ENCODE measurements at places on chromosomes 6 and 20.

DNA sequence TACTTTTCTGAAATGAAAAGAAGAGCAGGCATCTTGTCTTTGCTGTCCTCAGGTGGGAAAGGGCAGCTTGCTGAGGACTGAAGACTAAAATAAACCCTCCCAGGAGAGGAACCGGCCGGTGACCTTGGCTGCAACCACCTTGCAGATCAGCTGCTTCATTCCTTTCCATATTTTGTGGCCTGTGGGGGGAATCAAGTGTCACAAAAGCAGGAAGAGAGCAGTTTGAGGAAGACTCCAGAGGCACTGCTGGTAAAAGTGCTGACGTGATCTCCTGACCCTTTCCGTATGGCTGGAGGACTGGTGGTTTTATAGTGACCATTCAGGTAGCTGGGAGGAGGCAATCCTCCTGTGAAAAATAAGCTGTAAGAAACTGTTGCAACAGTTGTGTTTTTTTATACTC is 157.0 kb downstream of the PLCB4 start:
- DNase-seq, result no peak

- DNase-seq, result no peak
Measured at GRCh38 chr6:160505970-160506369, 157.8 kb downstream of the SLC22A3 start.

DNA sequence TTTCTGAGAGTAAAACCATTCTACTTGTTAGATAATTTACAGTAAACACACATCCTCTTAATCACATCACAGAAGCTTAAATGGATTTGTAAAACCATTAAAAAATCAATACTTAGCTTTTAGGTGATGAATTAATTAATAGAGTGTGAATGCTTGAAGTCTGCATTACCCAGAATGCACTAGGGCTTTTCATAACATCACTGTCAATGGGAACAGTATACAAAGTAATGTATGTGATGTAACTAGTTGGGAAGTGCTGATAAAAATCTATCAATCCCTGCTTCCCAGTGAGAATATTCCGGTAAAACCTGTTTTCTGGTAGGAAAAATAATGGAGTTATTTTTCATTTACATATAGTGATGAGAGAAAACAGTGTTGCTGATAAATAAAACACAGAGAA is 23.1 kb upstream of the HDGFL1 start:
- no peak for DNase-seq

GRCh38 chr6:11054722-11055121 is 10.6 kb upstream of the ELOVL2 start:
- no peak for DNase-seq

- DNase-seq, result no peak
Measured at GRCh38 chr6:106658469-106658868, 29.1 kb downstream of the QRSL1 start.

DNA sequence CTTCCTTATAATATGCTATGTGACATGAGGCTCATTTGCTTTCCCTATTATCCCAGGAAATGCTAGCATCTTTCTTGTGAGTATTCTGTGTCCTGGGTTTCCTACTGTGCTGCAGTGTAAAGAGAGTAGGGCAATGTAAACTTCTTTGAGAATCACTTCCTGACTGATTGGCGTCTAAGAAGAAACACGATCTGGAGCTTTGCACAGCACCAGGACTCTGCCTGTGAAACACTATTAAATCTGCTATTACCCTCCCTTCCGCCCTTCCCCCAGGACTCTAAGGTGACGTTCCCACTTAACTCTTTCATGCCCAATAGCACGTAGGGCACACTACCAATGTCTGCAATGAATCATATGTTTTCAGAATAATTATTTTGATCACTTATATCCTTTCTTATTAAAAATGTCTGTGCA is 607.3 kb upstream of the CITED2 start:
- no peak for DNase-seq

DNA sequence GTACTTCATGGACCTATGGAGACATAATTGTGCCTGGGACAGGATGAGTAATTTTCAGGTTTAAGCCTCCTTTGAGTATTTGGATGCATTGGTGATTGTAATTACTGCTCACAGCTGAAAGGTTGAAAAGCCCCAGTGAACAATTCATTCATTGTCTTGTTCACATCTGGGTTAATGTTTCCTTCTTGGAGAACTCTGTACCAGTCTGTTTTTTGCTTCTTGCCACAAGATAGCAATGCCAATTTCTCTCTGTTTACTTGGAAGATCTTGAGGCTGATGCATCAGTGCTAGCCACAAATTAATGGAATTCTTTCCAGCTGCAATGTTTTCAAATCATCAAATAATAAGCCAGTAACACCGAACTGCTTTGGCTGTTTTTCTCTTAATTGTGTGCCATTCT is 207.8 kb downstream of the BMP2 start:
- no peak for DNase-seq

GRCh38 chr20:2865630-2866029 is 7.7 kb upstream of the PTPRA start:
- DNase-seq, result no peak

DNA sequence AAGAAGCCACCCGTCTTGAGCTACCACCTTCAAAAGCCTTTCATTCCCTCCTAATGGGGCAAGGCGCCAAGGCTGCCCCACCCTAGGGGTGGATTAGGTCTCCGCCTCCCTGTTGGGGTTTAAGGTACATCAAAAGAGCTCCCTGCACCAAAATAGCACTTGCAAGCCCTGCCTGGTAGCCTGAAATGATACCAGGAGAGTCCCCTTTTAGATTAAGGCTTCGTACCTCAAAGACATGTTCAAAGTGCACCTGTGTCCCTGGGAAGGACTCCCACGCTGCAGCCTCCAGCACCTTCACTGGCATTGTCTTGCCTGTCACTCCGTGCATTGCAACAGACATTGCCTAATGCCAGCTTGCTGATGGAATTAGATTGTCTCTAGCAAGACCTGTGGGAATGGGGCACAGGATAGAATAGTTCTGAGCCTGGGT is 15.7 kb upstream of the CDKN1A start:
- DNase-seq, result no peak

DNA sequence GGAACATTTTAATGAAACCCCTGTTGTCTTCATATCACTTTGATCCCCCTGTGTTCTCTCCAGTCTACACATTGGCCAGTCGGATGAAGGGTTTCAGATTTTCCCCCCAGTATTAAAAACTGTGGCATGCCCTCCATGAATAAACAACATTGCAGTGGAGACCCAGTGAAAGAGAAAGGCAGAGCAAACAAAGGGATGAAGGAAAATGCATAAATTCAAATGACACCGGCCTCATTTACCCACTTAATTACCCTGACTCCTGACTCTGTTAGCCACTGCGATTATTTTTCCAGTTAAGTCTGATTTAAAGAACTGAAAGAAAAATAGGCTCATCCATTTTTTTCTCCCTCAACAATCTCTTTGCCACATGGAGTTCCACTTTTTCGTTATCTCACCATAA is 569.2 kb downstream of the TFAP2B start:
- DNase-seq, result no peak

GRCh38 chr6:15220062-15220461 is 25.8 kb upstream of the JARID2 start:
- no peak for DNase-seq

GRCh38 chr6:28165563-28165962 is 23.9 kb downstream of the ZKSCAN8 start:
- no peak for DNase-seq

DNA sequence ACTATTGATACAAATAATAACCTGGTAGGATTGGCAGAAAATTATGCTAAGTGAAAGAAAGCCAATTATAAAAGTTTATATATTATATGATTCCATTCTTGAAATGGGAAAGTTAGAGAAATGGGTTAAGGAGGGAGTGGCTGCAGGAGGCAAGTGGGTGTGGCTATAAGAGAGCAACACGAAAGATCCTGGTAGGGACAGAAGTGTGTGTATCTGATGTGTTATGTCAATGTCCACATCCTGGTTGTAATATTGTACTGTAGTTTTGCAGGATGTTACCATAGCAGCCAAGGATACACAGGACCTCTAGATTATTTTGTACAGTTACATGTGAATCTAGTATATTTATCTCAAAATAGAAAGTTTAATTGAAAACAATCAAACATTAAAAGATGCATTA is 46.8 kb downstream of the SNX5 start:
- no peak for DNase-seq

DNA sequence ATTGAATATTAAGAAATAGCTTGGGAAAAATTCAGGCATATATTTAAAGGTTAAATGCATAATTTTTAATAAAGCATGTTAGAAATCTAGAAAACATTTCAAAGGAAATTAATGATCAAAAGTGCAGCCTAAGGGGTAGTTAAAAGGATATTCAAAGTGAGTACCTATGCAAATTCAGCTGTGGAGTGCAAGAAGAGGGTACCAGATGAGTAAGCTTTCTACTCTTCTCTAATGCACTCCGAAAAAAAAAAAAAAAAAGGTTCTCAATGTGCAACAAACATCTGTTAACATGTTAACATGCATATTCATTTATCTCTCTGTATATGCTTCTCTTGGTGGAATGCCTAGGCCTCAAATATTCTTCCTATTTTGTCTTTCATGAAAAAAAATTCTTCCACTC is 32.0 kb upstream of the KATNA1 start:
- no peak for DNase-seq

DNA sequence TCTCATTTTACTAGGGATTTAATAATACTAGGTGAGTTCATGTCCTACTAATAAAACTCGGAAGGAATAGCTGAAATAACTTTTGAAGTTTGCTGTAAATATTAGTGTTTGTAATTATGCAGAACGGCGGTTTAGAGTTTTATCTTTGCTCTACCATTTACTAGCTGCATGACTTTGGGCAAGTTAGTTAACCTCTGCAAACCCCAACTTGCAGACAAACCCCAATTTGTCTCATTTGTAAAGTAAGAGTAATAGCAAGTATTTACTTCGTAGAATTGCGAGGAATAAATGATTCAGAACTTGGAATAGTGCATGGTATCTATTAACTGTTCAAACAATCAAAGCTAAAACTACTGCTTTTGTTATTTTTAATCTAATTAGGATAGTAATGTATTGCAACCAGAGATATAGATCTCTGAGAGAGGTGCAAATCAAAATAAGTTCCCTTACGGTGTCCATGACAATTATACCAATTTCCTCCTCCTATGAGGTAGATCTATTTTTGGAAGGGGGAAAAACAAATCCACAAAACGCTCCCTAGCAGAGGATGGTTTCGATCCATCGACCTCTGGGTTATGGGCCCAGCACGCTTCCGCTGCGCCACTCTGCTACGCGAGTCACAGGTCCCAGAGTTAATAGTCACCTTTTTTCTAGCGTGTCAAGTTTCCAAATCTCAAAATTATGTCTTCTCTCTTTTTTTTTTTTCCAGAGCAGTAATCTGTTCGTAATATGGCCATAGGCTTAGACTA is 35.1 kb upstream of the BTN3A2 start:
- DNase-seq, result no peak

GRCh38 chr6:30570740-30571074 is 535 bp upstream of the ABCF1 start:
- peak; percentile 44 for DNase-seq

- no peak for DNase-seq
Measured at GRCh38 chr6:123215211-123215610, 219.2 kb downstream of the CLVS2 start.

DNA sequence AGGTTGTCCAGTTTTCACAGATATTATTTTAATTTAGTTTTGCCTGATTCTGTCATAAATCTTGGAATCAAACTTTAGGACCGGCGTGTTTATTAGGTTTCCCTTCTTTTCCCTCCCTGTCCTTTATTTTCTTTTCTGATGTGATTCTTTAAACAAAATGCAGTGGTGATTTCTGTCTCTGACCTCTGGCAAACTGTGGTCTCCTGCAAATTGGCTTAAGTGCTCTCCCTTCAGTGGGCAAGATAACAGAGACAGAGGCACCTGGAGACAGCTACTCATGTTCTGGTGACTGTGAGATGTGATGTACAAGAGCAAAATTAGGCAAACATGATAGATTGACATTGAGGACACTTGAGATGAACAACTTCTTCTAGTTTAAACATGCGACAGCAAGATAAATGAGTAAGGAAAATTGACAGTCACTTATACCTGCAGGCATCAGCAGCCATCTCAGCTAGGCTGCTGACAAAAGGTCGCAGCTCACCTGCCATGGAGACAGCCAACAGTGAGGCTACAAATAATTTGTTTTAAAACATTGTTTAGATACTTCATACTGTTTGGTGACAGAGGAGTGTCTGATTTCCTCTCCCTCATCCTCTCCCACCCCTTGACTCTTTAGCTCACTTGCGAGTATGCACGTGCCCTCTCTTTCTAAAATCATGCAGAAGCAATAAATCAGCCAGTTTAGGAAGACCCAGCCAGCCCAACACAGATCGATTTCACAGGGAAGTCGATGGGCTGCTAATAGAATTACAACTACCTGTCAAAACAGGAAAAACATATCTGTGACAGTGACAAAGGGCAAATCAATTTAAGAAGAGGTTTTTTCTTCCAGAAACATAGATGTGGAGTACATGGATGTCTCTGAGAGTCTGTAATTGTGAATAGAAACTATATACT is 63.4 kb upstream of the MAP3K7 start:
- DNase-seq, result no peak

GRCh38 chr20:12875510-12875909 is 133.3 kb upstream of the SPTLC3 start:
- no peak for DNase-seq

DNA sequence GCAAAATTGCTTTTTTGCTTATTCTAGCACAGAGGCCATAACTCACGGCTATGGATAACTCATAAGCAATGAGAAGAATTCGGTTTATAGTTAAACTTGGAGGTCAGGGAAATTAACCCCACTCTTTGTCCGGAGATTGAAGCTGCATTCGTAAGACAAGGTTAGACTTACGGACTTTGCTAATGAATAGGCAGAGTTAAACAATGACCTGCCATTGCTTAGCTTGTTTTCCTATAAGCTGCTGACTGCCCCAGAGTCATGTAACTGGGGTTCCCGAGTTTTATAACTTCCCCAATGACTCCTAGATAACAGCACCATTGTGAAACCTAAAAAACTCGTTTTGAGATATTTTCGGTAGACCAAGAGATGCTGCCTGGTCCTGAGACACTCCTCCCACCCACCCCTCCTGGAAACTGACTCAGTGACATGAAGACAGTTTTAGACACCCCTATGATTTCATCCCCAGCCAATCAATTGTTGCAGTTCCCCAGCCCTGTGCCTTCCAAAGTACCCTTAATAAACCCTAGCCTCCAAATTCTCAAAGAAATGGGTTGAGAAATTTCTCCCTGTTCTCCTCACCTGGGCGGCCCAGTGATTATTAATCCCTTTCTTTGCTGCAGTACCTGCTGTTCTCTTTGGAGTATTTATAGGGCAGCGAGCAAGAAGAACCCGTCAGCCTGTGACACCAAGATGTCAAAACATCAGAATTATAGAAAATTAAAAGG is 33.1 kb upstream of the MCUR1 start:
- no peak for DNase-seq

GRCh38 chr20:16197696-16198095 is 375.6 kb downstream of the KIF16B start:
- no peak for DNase-seq

- DNase-seq, result no peak
Measured at GRCh38 chr6:138645976-138646640, 127.5 kb upstream of the CCDC28A start.

GRCh38 chr6:26365633-26365995 is 616 bp downstream of the BTN3A2 start:
- no peak for DNase-seq

- DNase-seq, result no peak
Measured at GRCh38 chr6:50270415-50270814, 220.7 kb upstream of the DEFB112 start.

- peak; percentile 98 for DNase-seq
Measured at GRCh38 chr6:6885521-6886170, 222.1 kb upstream of the RREB1 start.

Data from HL-60 (cell line).